ENCODE measurements at places on chromosomes 5 and 9.
A peak's percentile ranks its signal among the peaks of the same experiment; 100 is the strongest.

DNA sequence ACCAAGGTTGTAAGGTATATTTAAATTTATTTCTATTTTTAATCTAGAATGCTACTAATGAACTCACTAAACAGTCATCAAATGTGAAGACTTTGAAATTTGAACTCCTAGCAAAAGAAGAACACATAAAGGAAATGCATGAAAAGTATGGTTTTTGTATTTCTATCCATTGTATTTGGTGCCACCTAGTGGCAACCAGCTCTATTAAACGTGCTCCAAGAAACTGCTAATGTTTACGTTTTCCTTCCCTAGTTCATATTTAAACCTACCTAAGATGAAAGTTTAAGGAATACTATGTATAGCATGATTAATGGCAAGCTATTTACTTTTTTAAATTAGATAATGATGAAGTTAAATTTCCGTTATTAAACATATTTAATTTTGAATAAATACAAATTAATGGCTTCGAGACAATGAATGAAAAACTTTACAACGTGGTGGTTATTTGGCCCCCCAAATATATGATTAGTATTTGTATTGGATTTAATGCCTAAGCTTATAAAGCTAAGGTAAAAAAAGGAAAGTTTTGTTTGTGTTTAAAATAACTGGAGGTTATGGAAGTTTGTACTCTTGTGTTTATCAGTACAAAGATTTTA lies 115.9 kb upstream of the SH3GL2 start:
- no peak for DNase-seq

DNA sequence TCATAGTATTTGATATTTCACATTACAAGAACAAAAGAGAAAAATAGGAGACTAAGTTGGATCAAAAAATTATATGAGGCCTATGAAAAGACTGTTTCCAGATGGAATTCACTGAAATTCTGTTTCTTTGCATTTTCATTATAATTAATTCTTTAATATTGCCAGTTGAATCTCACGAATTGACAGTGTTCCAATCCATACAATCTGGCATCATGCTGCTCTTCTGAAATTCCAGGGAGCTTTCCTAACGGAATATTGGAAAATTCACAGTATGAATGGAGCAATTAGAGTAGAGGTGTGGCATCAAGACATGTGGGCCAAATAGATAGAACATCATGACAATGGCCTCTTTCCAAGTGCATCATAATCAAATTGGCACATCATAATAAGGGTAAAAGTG lies 1178.9 kb upstream of the WWC1 start:
- no peak for DNase-seq

DNA sequence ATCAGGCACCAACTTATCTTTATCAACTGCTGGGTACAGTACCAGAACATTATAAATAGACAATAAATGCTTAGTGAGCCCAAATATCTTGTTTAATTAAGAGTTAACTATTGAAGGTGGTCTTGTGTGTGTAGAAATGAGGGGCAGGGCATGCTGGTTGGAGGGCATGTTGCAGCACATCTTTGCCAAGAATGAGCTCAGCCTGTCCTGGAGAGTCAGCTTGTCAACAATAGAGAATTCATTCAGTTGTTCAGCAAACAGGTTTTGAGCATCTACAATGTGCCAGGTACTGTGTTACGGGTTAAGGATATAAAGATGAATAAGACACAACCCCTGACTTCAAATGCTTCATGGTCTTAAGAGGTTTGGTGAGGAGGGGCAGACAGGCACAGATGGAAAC lies 19.2 kb upstream of the F2RL1 start:
- no peak for DNase-seq

DNA sequence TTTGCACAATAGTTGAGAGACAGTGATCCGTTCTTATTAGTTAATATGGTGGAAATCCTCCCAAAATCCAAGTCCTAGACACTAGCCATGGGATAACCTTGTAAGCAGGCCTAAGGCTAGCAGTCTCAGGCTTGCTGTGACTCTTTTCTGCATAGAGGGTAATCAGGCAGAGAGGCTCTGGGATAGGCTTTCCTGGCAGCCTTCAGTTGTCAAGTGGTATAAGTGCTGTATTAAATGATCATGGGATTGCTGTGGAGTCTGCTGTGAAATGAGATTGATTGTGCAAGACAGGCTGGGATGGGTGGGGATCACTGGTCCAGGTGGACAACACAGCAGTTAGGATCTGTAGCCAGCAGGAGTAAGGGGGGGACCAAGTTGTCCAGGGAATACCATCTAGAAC lies 416.4 kb downstream of the TLE4 start:
- DNase-seq, result no peak

DNA sequence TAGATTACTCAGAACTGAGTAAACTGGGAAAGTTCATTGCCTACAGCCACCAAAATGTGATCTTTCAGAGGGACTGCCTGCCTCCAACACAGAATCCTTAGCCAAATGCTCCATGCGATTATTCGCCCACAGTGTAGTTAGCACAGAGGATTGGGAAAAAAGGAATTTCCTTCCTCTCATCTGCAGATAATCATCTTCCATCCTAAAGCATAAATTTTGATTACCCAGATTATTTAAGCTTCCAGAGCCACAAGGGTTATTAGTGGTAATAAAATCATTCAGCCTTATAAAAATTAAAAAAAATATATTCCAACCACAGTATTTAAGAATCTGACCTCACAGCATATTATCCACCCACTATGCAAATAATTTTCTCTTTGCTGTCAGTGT lies 285.3 kb upstream of the GRAMD2B start:
- DNase-seq, result no peak

DNA sequence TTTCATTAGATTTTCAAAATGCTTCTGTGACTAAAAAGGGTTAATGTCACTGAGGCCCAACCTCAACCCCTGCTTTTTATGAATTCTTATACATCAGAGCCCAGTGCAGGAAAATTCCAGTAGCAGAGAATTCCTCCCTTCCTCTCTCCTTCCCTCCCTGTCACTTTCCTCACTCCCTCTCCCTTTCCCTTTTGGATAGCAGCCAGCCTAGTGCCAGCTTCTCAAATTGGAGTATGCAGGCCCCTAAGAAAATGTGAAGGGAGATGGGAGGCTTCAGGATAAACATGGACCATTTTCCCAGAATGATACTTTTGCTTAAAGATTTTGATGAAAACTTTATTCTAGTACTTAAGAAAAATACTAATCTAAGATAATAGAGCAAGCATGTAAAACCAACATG lies 507.4 kb downstream of the KDM4C start:
- no peak for DNase-seq

- DNase-seq, result no peak
These were observed 20.9 kb downstream of the FOXE1 start for GRCh38 chr9:97873882-97874281.

DNA sequence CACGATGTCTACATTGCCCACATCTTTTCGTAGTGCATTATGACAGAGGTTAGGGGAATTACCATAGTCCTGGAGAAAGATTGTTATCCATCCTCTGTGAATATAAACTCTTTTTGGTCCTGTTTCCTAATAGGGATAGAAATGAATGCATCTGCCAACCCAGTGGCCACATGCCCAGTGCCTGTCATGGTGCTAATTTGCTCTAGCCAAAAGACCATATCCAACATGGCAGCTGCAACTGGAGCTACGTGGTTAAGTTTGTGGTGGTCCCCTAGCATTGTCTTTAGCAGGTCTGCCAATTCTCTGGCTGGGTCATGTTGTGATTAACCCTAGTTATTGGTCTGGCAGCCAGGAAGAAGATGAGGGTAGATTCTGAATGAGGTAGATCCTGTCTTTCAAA lies 87.5 kb downstream of the FGF18 start:
- DNase-seq, result no peak

GRCh38 chr9:100033877-100034551 lies 64.8 kb downstream of the ERP44 start:
- DNase-seq, result no peak

DNA sequence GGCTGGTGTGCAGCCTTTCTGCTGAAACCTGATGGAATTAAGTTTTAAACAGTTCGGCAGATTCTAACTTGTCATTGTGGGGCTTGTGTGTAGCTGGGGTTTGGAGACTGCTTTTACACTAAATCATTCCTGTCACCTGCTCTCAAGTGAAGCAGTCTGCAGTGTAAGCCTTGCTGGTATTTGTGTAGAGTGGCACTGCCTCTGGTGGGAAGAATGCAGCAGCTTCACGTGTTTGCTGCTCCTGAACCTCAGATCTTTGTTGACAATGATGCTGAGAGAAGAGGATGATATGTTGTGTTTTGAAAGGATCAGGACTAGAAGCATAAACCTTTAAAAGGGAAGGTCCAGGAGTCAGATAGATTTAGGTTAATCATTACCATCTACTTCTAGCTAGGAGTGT lies 88.1 kb downstream of the KDM4C start:
- no peak for DNase-seq

DNA sequence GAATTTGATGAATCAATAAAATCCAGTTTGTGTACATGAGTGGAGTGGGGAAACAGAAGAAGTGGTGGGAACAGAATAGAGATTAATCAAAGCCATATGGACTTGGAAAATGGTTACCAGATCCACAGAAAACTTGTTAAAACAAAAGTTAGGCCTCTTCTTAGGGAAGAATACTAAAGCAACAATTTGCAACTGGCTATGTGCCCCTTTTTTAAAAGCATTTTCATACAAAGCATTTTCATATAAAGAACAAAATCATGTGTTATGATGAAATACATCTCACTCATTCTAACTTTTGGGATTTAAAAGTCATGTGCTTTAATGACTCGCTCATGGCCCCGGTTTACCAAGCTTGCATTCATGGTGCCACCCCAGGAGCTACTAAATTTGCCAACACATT lies 276.9 kb downstream of the EFNA5 start:
- no peak for DNase-seq

- DNase-seq, result peak; percentile 61
These were observed 2.4 kb upstream of the PHYKPL start for GRCh38 chr5:178234750-178235587.

DNA sequence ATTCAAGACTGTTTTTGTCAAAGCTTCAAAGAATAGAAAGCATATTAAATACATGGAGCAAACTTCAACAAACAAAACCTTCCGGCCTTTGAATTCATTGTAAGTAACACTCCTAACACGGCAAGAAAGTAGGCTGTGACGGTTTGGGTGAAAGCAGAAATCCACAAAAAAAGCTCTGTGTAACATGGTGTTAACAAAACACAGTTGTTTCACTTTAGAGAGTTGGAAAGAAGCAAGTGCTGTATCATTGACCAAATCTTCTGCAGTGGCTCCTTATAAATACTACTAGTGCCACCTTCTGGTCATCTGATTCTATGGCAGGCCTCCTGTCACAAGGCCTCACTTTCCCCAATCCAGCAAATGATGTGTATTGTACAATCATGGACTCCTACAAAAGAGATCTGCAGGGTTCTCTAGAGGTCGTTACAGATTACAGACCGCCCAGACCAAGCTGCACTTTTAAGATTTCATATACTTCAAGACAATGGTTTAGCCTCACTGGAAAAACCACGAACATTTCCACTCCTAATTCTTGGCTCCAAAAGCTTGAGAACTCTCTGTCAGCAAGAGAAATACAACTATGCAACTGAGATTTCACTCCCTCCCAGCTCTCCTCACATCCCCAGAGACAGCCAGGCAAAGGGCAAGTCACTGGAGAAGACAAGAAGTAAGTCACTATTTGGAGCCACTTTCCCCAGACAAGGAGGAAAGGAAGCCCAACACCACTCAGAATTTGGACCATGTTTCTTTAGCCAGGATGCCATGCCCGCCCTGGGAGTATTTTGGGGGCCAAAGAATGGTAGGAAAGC lies 196.2 kb downstream of the DTWD2 start:
- no peak for DNase-seq

- no peak for DNase-seq
These were observed 32.9 kb upstream of the IFNK start for GRCh38 chr9:27491154-27491553.

- DNase-seq, result no peak
These were observed 81.8 kb downstream of the SUSD1 start for GRCh38 chr9:112093147-112093869.

GRCh38 chr5:109964136-109964535 lies 274.4 kb downstream of the MAN2A1 start:
- no peak for DNase-seq

- DNase-seq, result peak; percentile 86
These were observed at the start of gene TDRD7 for GRCh38 chr9:97411789-97412625. TSS of gene TDRD7 (plus strand) at chr9:97412096. CDS start at chr9:97428466, 16,370 bp downstream.

DNA sequence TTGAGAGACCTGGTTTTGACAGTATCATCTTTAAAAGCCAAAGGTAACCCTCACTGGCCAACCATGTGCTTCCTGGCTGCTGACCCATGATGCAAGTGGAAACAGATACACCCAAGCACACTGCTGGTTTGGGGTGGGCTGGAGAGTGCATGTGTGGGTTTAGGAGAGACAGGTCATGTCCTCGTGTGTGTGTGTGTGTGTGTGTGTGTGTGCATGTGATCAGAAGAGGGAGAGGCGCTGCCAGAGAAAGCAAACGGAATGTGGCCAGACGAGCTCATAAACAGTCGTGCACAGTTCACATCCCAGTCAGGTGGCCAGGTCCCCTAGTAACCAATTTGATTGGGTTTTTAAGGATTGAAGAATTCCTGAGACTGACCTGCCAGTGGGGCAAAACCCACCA lies 112.8 kb upstream of the ICE1 start:
- DNase-seq, result no peak

DNA sequence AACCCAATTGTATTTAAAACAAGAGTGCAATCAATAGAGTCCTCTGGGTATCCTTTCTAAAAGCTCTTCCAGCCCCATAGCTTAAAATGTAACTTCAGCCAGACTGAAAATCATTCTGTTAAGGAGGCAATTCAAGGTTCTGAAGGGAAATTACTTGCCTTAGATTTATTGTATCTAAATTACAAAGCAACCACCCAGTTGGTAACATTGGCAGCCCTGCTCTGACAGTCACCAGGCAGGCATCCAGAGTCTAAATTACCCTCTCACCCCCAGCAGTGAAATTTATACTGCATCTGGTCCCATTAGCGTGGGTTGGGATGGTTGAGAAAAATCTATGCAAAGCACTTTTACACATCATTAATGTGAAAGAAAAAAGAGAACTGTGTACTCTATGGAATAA lies 514.7 kb downstream of the MTRR start:
- DNase-seq, result no peak

- no peak for DNase-seq
These were observed 27.9 kb upstream of the SMU1 start for GRCh38 chr9:33104401-33104800.

GRCh38 chr5:150593593-150593992 lies 46.9 kb upstream of the SYNPO start:
- DNase-seq, result no peak

- no peak for DNase-seq
These were observed 172.3 kb upstream of the PPP1R26 start for GRCh38 chr9:135307300-135307699.

DNA sequence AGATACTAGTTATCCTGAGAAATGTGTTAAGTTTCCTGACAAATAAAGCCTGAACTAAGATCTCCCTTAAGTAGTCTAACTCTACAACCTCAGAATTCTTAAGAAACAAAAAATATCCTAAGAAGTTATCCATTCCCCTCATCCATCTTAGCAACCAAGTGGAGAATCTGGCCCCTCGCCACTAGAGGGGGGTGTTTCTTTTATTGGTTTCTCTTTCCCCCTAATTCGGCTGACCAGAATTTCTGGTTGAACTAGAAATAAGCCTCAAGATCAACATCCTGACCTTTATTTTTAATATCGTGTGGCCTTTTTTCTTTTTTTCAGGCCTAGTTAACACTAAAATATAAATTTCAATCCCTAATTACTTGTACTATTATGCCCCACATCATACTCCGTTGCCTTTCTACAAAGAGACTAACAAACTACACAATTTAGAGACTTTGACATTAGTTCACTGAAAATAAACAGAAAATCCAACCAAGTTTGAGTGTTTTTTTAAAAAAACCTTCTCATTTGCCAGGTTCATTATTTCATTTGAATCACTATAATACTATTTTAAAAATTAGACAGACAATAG lies 14.3 kb upstream of the NR4A3 start:
- no peak for DNase-seq

GRCh38 chr5:96977228-96977627 lies 41.3 kb downstream of the LNPEP start:
- DNase-seq, result no peak
